ENCODE measurements at places on chromosomes 3 and 15. TPM values are rescaled to one million over a fixed set of nuclear protein-coding genes. Genes with fewer than 3 reads are reported as not detected.

The ITIH1 gene
- 0.50 TPM for total RNA-seq

The HYAL1 gene
- 6.7 TPM for total RNA-seq

The KNL1 gene
- total RNA-seq, result 1.0 TPM

The SRGAP3 gene
- 73.5 TPM for total RNA-seq

The LMAN1L gene
- 0.69 TPM for total RNA-seq

The HDC gene
- 0.15 TPM for total RNA-seq
